GM12891 (cell line): ENCODE measurements at places on chromosomes 5 and 9.

- DNase-seq, result no peak
Measured at GRCh38 chr9:22424616-22425015, 22.0 kb upstream of the DMRTA1 start.

DNA sequence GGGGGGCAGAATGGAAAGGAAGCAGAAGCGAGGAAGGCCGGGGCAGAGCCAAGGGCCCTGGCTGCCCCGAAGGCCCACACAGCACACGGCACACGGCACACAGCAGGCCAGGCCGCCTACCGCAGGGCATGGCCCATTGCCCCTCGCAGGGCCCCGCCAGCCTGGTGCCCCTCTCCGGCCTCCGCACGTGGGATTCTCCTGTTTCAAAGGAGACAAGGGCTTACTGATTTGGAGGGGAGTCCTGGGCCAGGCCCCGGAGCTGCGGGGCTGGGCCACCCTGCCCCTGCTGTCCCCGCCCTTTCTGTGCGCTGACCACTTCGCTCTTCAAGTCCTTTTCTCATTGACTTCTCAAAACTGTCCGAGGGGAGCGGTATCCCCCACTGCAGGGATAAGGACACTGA lies 7.7 kb upstream of the PHYKPL start:
- no peak for DNase-seq

DNA sequence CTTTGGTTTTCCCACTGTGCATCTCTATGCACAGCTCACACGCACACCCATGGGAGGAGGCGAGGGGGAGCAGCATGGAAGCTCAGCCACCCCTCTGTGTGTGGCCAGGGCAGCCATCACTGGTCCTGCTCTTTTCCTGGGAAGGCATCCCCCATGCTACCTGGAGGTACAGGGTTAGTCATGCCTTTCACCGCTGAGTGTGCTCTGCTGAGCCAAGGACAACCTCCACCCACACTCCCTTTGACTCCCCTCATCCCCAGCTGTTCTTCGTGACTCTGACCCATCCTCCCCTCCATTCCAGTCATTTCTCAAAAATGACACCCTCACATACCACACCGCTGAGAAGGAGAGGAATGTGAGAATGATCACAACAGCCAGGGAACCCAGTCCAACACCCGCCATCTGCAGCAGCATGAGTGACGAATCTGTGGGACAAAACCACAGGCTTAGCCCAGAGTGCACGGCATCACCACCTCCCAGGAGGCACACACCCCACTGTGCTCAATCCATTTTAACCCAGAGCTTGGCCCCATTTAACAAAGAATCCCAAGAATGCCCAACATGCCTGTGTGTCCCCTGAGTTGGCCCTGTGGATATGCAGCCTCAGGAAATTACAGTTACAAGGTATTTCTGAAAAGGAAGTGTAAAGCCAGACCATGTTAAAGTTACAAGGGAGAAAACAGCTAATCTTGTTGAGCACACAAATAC lies 133.4 kb downstream of the SUSD1 start:
- no peak for DNase-seq

DNA sequence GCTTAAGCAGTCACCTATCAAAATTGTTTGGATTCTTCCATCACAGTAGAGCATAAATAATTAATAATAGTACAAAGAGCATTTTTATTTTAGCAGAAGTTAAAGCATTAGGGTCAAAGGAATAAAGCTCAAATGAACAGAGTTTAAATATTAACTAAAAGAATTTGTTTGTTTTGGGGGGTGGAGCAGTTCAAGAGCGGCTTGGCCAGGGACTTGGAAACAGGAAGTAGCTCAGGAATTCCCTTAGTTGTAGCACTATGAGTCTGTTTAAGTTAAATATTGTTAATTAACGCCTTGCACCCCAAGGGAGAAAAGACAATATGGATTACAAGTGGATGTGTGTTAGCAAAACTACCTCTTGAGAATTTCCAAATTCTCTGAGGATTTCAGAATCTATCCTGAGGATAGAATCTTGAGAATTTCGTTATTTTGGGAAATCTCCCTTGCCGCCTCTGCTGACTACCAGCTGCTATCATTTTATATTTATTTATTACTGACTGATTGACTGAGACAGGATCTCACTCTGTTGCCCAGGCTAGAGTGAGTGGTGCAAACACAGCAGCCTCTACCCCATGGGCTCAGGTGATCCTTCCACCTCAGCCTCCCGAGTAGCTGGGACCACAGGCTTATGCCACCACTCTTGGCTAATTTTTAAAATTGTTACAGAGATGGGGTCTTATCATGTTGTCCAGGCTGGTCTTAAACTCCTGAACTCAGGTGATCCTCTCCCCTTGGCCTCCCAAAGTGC lies 96.7 kb upstream of the CHD1 start:
- no peak for DNase-seq

DNA sequence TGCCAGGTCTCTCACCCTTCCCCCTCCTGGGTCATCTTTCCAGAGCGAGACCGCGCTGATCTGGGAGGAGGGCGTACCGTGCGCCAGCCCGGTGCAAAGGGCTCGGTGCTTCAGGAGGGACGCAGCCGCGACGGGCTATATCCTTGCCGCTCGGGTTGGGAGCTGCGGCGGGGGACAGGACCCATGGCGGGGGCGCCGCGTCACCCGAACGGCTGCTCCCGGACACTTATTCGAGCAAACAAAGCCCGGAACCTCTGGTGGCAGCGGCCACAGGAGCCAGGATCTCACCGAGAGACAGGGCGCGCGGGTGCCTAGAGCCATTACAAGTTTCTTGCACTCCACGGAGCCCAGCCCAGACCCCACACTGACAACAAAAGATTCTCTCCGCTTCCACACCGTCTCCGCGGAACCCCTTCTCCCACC lies 1.3 kb downstream of the SEMA6A start:
- DNase-seq, result peak; percentile 20

DNA sequence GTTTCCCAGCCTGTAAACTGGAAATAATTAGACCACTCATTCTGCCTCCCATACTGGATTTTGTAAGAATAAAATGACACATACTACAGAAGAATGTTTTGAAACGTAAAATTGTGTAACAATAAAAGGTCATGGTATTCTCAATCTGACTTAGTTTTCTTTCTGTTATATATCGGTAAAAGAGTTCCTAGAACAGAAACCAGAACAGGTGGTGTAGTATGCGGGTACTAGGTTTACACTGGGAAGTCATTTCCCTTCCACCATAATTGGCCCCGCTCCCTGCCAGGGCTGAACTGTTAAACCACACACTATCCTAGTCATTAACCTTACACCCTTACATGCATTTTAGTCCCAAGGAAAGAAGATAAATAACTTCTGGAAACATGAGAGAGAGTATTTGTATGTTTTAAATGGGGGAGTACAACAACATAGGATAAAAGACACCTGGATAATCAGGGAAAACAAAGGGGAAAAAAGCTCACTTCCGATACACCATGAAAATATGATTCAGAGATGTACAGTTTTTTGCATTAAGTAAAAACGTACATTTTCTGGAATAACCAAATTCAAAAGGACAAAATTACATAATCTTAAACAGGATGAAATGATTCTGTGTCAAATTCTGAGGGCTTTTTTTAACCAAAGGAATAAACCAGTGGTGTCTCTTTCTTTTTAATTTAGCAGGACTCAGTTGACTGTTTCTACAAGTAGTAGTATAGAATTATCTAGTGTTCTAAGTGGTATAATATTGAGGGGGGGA lies 199.7 kb downstream of the GLIS3 start:
- no peak for DNase-seq

GRCh38 chr5:68500813-68501212 lies 285.3 kb downstream of the PIK3R1 start:
- DNase-seq, result no peak

DNA sequence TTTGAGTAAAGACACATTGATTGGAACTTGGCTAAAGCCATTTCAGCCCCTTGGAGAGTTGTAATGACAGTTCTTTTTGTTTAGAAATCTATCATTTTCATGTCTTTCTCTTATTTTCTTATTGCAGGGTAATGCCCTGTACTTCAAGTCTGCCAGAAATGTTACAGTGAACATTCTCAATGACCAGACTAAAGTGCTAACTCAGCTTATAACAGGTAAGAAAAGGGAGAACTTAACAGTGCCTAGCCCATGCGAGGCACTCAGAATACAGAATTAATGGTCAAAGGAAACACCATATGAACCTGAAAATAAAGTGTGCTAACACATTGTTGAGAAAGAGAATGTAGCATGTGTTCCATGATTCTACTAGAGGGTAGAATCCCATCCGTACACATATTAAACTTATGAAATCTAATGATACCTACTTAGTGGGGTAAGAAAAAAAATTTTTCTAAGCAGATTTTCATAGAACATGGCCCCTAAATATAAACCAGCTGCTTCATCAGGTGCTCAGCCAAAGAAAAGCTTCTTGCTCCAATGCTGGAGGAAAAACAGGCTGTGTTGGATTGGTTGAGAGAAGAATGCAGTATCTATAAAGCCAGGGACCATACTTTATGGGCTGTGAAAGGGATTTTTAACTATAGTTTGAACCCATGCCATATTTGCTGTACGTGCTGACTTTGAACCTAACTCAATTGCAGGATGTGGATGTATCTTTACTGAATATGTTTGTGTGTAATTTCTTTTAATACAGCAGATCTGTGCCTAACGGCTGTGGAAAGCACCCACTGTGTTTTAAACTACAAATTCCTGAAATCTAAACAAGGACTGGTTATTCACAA lies 260.8 kb upstream of the PPP1R2B start:
- DNase-seq, result no peak

GRCh38 chr9:128042043-128042442 lies 25.1 kb downstream of the NAIF1 start:
- DNase-seq, result no peak

GRCh38 chr9:7392148-7392547 lies 407.4 kb downstream of the DMAC1 start:
- DNase-seq, result no peak

- DNase-seq, result no peak
Measured at GRCh38 chr9:117245175-117245829, 169.6 kb downstream of the ASTN2 start.

DNA sequence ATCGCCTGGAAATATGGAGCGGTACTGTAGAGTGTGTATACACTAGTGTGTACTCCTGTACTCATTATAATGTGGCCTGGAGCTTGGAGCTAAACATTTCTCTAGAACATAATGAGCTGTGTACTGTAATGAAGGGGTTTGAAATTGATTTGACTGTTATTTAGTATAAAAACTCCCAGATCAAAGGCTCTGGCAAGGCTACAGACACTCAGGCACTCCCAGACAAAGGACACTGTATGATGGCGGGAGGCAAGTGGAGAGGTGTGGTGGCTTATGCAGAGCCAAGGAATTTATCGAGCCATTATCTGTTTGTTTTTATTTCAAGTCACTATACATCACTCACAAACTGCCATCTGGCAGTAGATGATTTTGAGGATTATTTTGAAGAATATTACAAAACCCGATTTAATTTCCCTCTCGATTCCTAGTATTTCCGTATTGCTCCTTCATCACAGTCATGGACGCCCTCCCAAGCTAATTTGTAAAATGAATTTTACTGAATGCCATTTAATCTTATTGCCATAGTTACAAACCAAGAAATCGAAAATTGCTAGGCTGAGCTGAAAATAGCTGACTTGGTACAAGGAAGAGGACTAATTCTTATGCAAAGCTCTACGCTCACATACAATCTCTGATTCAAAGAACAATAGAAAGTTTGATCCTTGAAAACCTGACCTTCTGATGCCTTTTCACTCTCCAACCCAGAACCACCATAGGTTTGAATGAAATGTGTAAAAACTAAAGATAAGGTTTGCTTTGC lies 240.2 kb upstream of the SEMA6A start:
- no peak for DNase-seq

GRCh38 chr9:136439481-136440408 lies at the start of gene INPP5E:
TSS of gene INPP5E (minus strand) at chr9:136439845. CDS start at chr9:136439419, 426 bp downstream.
- peak; percentile 98 for DNase-seq

- no peak for DNase-seq
Measured at GRCh38 chr5:95327211-95327610, 42.3 kb upstream of the MCTP1 start.
